Fibroblast of mammary gland (primary cell): ENCODE measurements at places on chromosomes 2 and 18.

DNA sequence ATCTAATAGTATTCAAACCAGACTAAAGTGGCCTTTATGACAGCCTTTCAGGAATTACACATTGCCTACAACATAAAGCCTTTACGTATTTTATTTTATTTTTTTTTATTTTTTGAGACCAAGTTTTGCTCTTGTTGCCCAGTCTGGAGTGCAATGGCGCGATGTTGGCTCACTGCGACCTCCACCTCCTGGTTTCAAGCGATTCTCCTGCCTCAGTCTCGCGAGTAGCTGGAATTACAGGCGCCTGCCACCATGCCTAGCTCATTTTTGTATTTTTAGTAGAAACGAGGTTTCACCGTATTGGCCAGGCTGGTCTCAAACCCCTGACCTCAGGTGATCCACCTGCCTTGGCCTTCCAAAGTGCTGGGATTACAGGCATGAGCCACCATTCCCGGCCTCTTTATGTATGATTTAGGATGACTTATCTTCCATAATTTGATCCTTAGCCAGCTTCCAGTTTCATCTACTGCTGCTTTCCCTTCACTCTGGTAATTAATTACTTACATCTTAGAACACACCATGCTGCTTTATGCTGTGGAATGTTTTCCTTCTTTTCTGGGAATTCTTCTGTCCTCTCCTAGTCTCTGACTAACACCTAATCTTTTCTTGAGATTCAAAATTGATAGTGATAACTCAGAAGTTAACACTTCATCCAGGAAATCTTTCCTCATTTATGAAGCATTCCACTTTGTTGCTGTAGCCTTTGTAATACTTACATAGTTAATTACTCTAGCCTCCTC is 2.6 kb downstream of the USP14 start:
- no peak for DNase-seq

GRCh38 chr2:170207901-170208300 is 30.0 kb downstream of the MYO3B start:
- DNase-seq, result no peak

GRCh38 chr2:211175956-211176355 is 619.6 kb downstream of the CPS1 start:
- DNase-seq, result no peak

GRCh38 chr2:98028101-98028561 is 32.4 kb upstream of the TMEM131 start:
- peak; percentile 34 for DNase-seq

DNA sequence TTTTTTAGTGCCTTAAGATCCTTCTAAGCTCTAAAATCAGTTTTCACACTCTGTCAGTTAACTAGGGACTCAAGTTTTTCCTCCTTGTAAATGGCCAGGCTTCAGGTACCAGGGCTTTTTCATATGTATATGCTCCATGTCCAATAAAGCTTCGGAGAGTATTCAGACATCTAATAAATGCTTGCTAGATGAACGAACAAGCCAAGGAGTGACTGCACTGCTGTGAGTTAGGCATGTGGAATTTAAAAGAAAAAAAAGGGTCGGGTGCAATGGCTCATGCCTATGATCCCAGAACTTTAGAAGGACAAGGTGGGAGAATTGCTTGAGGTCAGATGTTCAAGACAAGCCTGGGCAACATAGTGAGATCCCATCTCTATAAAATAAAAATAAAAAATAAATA is 81.9 kb downstream of the CDH2 start:
- peak; percentile 37 for DNase-seq

GRCh38 chr18:50427896-50428295 is 53.0 kb downstream of the SKA1 start:
- DNase-seq, result no peak

- no peak for DNase-seq
These were observed 141.6 kb downstream of the WDPCP start for GRCh38 chr2:63446658-63447057.

DNA sequence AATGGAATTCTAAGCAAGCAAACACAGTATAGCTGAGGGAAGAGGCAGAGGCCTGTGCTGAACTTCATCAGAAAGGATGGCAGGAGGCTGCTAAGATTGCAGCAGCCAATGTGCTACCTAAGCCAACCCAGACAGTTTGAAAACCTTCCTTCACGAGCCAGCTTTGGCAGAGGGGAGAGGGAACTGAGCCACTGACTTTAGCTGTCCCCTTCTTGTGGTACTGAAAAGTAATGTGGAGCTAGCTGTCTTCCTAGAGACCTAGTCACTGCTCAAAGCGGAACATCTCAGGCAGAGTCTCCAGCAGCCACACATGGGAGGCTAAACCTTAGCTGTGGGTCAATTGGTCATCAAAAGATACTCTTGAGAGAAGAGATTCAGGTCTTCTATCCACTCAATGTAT is 419.0 kb downstream of the FBXO15 start:
- DNase-seq, result no peak

DNA sequence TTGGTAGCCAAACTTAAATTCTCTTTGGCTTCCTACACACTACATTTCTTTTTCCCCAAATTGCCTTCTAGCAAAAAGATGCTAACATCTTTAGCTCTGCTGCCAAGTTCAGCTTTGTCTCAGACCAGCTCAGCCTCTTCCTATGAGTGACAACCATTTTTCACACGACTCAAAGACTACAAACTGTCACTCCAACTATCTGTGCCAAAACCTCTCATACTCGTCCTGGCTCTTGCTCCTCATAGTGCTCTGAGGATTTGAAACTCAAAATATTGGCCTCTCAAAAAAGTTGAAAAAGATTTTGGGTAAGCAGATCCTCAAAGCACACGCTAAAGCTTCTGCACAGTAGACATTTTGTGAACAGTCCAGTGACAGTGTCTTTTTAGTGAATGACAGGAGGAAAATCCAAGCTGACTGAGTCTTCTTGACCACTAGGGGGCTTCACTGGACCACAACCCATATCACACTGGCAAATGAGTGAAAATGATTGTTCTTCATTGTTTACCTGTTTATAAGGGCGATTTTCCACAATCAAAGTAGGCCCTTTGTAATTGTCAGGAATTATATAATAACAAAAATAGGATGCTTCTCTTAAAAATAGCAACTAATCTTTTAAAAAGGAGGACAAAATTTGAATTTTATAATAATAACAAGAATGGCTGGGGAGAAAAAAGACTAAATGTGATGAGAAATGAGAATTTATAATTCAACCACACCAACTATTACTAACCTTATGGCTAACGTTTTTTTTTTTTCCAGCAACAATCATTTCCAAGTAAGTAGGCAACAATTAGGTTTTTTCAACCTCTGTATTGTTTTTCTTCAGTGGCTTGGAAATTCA is 85.5 kb upstream of the PGAP1 start:
- DNase-seq, result peak; percentile 58

GRCh38 chr2:191574232-191574631 is 103.7 kb upstream of the NABP1 start:
- no peak for DNase-seq

DNA sequence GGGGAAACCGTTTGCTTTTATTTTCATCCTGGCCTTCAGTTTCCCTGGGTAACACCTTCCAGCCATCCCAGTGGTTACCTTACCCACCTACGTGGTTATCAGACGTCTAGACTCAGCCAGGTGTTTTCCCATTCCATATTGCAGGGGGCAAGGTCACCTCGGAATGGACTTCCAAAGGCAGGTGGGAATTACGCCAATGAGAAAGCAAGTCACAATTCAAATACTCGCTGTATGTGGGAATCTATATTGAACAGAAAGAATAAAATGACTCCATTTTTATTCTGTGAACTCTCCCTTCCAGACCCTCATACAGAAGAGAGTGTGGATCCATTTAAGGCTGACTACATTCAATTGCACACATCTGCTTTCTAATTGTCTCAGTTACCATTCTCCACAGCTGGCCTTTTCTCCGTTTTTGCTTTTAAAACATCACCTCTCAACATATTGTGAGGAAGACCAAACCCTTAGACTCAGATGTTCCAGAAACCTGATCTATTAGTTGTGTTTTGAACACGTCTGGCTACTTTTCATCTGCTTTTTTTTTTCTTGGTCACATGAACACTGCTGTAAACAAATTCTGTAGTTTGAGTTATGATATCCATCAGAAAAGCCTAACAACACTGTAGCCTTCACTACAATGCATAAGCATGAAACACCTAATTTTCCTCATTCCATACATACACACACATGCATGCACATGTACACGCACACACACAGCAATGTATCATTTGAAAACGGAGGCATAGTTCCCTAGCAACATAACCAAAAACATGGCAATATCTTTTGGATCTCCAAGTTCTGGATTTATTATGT is 59.8 kb downstream of the BCL2 start:
- no peak for DNase-seq

- peak; percentile 61 for DNase-seq
These were observed 380.3 kb downstream of the NYAP2 start for GRCh38 chr2:225779829-225780228.

DNA sequence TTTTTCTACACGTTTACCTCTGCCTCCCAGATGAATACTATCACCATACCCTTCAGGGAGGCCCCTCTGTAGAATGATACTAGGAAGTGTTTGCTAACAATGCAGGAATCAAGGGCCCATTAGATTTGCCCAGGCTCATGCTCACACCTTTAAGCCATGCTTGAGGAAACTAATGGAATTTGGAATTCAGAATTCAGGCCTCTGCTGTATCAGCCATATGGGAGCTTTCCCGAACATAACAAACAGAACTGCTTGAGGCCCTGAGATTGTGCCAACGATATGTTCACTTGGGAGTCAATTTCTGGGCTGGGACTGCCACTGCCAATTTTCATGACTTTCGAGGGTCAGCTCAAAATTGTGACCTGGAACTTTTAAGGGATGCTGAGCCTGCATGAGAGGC is 282.5 kb downstream of the CLIP4 start:
- no peak for DNase-seq

- peak; percentile 64 for DNase-seq
These were observed 134.7 kb downstream of the TPGS2 start for GRCh38 chr18:36693931-36694620.

- DNase-seq, result no peak
These were observed 57.6 kb downstream of the SDC1 start for GRCh38 chr2:20167356-20167755.

- no peak for DNase-seq
These were observed 176.1 kb downstream of the TMEM18 start for GRCh38 chr2:501130-501529.

DNA sequence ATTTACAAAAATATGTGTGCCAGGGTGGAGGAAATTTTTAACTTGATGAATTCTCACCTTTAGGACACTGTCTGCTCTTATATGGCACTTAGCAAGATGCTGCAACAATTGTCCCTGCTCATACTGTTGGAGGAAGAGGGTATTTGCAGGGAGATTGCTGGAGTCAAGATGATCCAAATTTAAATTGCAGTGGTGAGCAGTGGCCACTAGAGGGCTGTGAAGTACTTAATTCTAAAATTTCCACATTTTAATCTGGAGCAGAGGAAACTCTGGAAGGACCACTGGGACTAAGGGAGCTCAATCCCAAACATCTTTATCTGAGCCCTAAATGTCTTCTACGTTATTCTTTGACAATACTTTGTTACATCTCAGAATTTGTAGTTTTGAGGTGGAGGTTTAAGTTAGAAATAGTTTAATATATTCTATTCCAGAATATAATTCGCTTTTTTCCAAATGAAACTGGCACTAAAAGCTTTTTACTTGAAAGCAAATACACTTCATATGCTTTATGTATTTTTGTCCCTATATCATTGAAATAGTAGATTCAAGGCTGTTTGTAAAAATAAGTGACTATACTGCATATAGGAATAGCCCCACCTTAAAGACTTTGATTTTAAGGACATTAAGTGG is 33.0 kb upstream of the PTH2R start:
- peak; percentile 61 for DNase-seq

GRCh38 chr2:24272161-24272802 is 88.1 kb downstream of the ITSN2 start:
- no peak for DNase-seq

- DNase-seq, result no peak
These were observed 3.1 kb upstream of the TXNL4A start for GRCh38 chr18:79991494-79991893.

GRCh38 chr2:230586328-230586982 is 126.2 kb upstream of the CAB39 start:
- DNase-seq, result peak; percentile 5

- DNase-seq, result peak; percentile 71
These were observed 19.6 kb upstream of the KCNG3 start for GRCh38 chr2:42513252-42513918.

- peak; percentile 41 for DNase-seq
These were observed 29.6 kb upstream of the RNF152 start for GRCh38 chr18:61922435-61922834.

- peak; percentile 77 for DNase-seq
These were observed 320.8 kb downstream of the AFF3 start for GRCh38 chr2:99821572-99821971.

GRCh38 chr2:188647430-188648070 is 326.6 kb upstream of the COL3A1 start:
- no peak for DNase-seq

GRCh38 chr2:72695676-72696075 is 130.2 kb downstream of the EXOC6B start:
- no peak for DNase-seq

- DNase-seq, result no peak
These were observed 154.6 kb downstream of the ANKRD36 start for GRCh38 chr2:97267411-97268074.

GRCh38 chr2:11985817-11986566 is 239.6 kb downstream of the LPIN1 start:
- DNase-seq, result peak; percentile 34

GRCh38 chr2:189217541-189217940 is 38.0 kb upstream of the COL5A2 start:
- peak; percentile 20 for DNase-seq

DNA sequence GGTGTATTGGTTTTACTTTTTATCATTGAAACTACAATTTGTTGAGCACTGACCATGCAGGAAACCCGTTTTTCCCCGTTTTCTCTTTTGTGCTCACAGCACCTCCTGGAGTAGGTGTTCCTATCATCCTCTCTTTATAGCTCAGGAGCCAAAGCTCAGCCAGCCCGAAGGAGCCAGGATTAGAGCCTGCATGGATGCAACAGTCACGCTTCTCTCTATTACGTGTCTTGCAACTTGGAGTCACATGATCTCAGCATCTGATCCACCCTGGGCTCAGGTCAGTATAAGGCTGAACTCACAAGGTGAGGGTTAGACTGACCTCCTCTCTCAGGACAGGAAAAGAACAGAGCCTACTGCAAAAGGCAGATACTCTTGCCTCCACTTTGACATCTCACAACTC is 150.5 kb downstream of the MBP start:
- DNase-seq, result no peak

GRCh38 chr18:70046207-70046606 is 98.5 kb upstream of the CD226 start:
- DNase-seq, result peak; percentile 81

GRCh38 chr2:199806179-199806578 is 44.8 kb downstream of the FTCDNL1 start:
- DNase-seq, result no peak

GRCh38 chr2:53535234-53535840 is 232.3 kb upstream of the CHAC2 start:
- no peak for DNase-seq

- no peak for DNase-seq
These were observed 31.0 kb upstream of the RMDN2 start for GRCh38 chr2:37894047-37894446.
